ENCODE measurements at places on chromosomes 1 and 21. TPM values are rescaled to one million over a fixed set of nuclear protein-coding genes. Genes with fewer than 3 reads are reported as not detected.
A peak's percentile ranks its signal among the peaks of the same experiment; 100 is the strongest.

DNA sequence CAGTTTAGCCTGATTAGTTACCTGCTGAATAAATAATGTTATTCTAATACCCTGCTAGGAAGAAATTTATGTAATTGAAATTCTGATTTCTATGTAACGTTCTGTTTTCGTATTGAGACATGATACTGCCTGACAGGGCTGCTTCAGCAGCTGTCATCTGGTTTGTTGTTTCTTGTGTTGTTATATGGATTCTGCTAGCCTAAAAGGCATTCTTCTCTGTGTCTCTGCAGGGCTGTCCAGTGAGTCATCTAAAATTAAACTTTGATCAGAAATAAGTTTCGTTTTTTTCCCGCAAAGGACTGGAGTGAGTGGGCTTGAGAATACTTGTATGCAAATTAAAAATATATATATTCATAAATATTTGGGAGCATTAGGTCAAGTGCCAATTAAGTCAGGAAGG lies 93.0 kb downstream of the DYRK1A start:
- DNase-seq, result no peak

The DNAI4 gene
- 0.26 TPM for total RNA-seq

The HORMAD1 gene
- not detected for total RNA-seq

GRCh38 chr1:117753652-117754051 lies 147.8 kb downstream of the TENT5C start:
- DNase-seq, result no peak

DNA sequence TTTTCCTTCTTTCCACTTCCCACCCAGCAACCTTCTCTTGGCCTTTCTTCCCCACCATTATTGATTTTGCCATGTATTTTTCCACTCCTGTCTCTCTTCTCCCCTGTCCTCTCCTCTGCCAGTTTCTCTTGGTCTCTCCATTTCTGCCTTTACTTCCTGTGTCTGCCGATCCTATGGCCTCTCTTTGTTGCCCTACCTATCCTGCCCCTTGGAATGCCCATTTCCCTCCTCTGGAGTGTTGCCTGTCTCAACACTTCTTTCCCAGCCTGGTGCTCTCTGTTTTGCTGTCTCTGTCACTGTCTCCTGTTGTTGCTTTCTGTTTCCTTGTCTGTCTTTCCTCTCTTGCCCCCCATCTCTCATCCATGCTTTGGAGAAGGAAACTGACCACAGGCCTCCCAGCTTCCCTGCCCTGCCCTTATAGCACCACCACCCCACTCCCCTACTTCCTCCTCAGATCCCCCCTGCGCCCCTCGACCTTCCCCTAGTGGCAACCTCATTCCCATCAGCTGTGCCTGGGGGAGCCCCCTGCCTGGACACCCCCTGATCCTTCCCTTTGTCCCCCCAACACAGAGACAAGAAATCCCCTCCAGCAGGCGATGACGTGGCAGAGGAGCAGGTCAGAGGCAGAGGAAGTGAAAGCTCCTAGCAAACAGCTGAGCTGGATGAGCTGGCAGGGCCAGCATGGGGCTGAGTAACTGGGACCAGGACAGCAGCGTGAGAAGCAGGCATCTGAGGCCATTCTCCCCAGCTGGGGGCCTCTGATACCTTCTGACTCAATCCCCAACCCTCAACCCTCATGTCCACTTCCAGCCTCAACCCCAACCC lies 6.6 kb upstream of the ETV3L start:
- DNase-seq, result peak; percentile 73

- DNase-seq, result no peak
Measured at GRCh38 chr1:39107341-39108290, 81.5 kb downstream of the NDUFS5 start.

DNA sequence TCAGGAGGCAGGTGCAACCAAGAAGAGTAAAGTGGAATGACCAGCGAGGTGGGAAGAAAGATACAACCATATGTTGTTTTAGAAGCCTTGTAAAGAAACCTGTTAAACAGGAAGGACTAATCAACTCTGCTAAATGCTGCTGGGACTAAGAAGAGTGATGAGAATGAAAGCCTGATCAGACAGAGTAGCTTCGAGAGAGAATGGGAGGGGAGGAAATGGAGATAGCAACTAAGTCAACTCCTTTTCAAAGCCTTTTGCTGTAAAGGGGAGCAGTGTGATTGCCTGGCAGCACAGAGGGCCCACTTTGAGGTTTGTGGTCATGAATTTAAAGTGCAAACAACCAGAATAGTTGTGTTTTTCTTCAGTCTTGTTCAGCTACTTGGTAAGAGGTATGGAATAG lies 31.4 kb downstream of the SLC30A7 start:
- peak; percentile 88 for DNase-seq

- DNase-seq, result no peak
Measured at GRCh38 chr1:109764561-109765482, 1.1 kb upstream of the EPS8L3 start.

DNA sequence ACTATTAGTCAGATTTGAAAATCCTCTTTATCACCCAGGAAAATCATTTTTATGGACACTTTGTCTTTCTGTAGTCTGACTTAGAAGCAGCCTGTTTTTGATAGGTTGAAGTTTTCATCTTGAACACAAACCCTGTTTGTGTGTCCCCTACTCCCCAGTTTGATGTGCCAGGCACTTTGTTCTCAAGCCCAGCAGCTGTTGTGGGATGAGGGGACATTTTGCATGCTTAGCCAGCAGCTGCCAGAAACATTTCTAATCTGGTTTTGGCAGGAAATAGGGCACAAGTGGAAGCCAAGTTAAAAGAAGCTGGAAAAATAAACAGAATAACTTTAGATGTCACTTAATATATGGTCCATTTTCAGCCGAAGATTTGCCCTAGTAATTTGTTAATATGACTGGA lies 29.9 kb downstream of the ACTN2 start:
- no peak for DNase-seq
